Metanephros (tissue), 2 donors: ENCODE measurements at places on chromosomes 5 and 9. TPM values are rescaled to one million over a fixed set of nuclear protein-coding genes. Genes with fewer than 3 reads are reported as not detected.

CDKN2B gene
- 0.29 TPM for total RNA-seq

IFNB1 gene
- not detected for total RNA-seq

AGXT2 gene
- total RNA-seq, result 25.9 TPM

ARID3C gene
- total RNA-seq, result 0.12 TPM

OR5C1 gene
- total RNA-seq, result not detected

MYMK gene
- 2.8 TPM for total RNA-seq

CDH9 gene
- 10.2 TPM for total RNA-seq
